ENCODE measurements at places on chromosomes 16 and 17.

DNA sequence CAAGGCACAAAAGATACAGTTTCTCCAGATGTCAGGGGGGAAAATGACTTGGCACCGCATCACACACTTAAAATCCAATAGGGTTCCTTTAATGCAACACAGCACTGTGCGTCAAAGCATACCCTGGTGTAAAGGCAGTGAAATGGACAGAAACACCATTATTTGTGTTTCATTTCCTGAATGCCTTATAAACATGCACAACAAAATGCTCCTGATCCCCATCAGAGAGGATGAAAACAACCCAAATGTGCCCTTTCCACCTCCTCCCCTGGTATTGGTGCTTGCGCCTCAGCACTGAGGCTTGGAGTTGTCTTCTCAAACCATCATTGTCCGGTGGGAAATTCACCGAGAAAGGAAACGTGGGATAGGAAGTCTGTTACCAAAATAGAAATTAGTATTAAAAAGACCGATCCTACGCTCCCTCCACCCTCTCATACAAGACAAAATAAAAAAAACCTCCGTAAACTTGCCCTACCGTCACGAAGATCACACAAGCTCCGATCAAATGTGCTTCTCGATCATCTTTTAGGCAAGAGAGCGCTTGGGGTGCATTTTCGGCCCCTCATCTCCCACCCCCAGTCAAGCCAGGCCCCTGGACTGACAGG is 722 bp downstream of the CDC27 start:
- peak; percentile 73 for DNase-seq

- DNase-seq = no peak
Measured at GRCh38 chr16:68382296-68382718, 66.0 kb downstream of the SMPD3 start.

DNA sequence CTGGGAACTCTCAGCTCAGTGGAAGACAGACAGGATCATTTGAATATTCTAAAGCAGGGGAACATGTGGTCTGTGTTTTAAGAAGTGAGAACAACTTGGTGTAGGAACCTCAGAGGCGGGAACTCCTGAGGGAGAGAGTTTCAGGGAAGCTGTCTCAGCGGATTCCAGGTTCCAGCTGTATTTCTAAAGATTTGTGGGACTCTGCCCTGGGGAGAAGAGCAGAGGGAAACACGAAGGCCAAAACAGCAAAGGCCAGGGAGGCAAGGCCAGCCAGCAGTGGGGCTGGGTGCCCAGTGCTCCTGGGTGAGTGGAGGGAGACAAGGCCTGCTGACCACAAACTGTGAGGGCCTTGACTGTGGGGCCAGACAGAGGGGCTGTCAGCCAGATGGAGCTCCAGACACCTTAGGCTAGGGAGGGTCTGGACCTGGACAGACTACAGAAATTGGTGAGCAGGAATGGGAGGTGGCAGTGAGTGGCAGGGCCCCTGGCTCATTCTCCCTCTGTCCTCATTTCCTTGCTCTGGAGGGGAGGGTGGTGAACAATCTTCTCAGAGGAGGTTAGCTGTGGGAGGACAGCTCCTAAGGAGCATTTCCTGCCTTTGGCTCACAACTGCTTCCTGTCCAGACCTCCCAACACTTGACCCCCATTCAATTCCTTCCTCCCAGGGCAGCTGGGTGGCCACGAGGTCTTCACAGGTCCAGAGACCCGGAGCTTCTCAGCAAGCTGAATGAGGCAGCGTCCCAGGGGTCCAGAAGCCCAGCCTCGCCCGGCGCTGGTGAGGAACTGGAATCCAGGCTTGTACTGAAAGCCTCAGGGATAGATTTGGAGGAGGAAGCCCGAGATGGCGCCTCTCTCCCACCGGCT is 21.0 kb upstream of the FZD2 start:
- no peak for DNase-seq

DNA sequence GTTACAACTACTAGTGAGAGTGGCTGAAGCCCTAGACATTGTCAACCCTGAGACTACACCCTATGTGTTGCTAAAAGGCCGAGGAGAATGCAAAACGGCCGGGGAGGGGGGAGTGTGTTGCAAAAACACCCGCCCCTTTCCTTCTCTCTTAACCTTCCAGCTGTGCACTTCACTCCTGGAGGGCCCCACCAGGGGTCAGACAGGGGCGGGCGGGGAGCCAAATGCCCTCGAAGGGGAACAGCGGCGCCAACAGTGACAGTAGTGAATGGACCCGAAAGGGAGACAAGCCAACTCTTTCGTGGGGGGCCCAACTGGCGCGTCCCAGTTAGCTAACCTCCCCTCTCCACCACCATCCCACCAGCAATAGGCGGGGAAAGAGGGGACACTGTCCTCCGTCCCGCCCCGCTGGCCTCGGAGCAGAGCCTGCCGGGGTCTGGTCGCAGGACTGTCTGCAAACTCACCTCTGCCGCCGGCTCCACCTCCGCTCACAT is 352 bp downstream of the MARF1 start:
- peak; percentile 13 for DNase-seq

- DNase-seq = peak; percentile 20
Measured at GRCh38 chr16:85420501-85421337, 192.4 kb upstream of the GSE1 start.

DNA sequence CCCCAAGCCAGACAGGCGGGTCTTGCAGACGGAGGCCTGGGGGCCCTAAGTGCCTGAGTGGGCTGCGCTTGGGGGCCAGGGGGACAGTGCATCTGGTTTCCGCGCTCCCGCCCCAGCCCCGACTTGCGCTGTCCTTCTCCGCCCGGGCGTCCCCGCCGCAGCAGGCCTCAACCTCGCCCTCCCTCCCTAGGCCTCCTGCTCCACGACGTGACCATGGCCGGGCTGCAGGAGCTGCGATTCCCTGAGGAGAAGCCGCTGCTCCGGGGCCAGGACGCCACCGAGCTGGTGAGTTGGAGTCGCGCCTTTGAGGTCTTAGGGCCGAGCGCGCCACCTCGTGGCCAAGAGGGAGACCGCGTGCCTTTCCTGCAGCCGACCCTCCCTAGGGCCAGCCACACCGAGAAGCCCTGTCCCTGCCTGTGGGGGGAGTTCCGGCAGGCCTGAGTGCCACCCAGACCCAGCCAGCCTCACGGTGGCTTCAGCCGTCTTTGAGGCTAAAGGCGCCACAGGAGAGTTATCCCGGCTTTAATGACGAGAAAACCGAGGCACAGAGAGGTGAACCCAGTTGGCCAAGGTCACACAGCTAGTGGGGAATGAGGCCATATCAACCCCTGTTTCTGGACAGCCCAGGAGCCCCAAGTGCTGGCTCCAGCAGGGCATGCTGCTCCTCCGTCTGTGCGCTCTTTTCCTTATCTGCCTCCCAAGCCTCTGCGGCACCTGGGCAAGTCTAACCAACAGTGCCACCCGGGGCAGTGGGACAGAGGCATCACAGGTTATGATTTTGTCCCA is 12.2 kb upstream of the NDRG4 start:
- DNase-seq = peak; percentile 67

GRCh38 chr17:34624767-34625383 is 45.5 kb downstream of the TMEM132E start:
- no peak for DNase-seq

GRCh38 chr17:82153745-82154375 is 55.8 kb upstream of the FASN start:
- DNase-seq = peak; percentile 55

- peak; percentile 41 for DNase-seq
Measured at GRCh38 chr16:86134802-86135461, 236.0 kb downstream of the IRF8 start.

DNA sequence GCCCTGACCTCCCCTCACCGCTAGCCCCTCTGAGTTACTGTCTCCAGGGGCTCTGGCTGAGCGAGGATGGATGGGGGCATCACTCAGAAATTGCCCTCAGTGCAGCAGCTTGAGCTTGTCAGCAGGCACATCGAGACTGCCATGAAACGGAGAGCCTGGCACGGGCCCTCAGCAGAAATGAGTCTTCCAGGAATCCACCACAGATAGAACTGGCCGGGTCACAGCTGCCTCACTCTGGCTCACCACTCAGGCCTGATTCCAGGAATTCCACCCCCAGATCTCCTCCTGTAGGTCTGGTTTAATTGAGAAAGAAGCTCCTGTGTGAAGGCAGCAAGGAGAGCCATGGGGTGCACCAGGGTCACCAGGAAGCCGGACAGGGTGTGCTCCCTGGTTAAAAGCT is 85.5 kb downstream of the GSG1L start:
- peak; percentile 40 for DNase-seq

GRCh38 chr17:57533684-57534305 is 211.3 kb downstream of the CCDC182 start:
- DNase-seq = no peak

GRCh38 chr17:5283571-5284315 is 1.7 kb downstream of the RABEP1 start:
- peak; percentile 19 for DNase-seq

- no peak for DNase-seq
Measured at GRCh38 chr16:23826528-23827045, 9.2 kb upstream of the PRKCB start.

DNA sequence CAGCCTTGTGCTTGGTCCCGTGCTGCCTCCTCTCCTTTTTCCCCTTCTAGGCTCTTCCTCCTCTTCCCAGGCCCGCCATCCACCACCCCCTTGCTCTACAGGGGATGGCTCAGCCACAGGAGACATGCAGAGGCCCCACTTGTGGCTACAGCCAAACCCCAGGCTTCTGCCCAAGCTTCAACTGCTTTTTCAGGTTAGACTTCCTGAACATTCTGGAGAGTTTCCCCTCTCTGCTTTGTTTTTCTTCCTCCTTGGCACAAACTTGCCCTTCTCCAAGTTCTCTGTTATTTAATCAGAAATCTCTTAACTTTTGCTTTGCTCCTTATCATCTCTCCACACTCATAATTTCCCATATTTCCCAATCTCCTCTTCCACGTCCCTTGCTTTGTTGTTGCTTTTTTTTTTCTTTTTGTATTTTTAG is 18.3 kb upstream of the HAS3 start:
- no peak for DNase-seq

DNA sequence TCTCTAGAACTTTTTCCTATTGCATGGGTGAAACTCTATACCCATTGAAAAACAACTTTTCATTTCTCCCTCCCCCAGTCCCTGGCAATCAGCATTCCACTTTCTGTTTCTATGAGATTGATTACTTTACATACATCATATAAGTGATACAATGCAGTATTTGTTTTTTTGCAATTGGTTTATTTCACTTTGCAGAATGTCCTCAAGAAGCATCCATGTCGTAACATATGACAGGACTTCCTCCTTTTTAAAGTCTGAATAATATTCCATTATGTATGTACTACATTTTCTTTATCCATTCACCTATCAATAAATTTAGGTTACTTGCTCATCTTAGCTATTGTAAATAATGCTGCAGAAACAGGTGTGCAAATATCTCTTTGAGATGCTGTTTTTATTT is 8.8 kb downstream of the IL21R start:
- no peak for DNase-seq

DNA sequence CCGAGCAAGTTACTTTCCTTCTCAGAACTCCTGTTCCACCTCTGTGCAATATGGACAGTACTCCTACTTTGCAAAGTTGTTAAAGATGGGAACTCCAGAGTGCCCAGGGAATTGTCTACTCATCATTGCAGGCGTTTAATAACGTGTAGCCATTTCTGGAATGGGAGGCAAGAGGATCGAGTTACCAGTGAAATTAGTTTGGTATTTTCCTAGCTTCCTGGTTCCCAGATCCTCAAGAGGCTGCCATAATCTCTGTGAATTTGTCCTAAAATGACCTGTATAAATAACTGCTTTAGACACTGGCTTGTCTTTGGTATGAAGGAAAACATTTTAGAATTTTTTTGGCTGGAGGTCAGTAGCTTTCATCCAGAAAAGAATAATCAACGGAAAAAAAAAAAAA is 27.7 kb downstream of the WWOX start:
- DNase-seq = peak; percentile 33

GRCh38 chr16:57045694-57046381 is 46.5 kb upstream of the CPNE2 start:
- peak; percentile 60 for DNase-seq

GRCh38 chr17:980406-981291 is 1.1 kb upstream of the NXN start:
- DNase-seq = peak; percentile 82

- peak; percentile 77 for DNase-seq
Measured at GRCh38 chr17:64183815-64184214, 53.9 kb upstream of the ERN1 start.

- DNase-seq = no peak
Measured at GRCh38 chr17:53543472-53543871, 279.3 kb upstream of the KIF2B start.

DNA sequence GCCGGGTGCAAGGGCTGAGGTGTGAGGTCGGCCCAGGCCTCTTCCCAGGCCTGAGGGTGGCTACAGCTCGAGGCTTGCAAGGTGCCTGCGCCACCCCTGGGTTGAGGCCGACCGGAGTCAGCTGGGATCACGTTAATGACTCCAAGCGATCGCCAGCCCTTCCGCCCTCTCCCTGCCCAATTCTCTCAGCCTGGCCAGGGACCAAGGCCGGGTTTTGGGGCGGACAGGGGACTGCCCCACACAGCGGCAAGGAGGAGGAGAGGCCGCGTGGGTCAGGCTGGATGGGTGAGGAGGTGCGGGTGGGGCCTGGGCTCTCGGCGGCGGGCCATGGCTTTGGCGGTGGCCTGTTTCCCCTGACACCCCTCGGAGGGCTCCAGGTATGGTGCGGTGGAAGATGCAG is 3.2 kb upstream of the WDR24 start:
- DNase-seq = no peak

DNA sequence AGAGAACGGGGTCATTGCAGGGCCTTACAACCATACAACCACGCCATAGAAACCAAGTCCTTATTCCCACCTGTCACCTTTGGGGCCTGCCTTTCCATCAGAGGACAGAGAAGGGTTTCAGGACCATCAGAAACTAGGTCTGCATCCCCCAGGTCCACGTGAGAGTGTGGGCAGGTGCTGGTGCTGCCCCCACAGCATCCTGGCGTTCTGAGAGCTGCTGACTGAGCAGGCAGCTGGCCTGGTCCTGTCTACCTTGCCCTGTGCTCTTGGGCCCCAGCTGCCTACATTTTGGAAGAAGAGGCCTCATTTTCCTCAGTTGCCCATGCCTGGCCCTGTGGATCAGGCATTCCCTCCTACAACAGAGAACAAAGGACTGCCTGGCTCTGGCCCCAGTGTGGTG is 21.6 kb downstream of the ZNF276 start:
- DNase-seq = no peak

DNA sequence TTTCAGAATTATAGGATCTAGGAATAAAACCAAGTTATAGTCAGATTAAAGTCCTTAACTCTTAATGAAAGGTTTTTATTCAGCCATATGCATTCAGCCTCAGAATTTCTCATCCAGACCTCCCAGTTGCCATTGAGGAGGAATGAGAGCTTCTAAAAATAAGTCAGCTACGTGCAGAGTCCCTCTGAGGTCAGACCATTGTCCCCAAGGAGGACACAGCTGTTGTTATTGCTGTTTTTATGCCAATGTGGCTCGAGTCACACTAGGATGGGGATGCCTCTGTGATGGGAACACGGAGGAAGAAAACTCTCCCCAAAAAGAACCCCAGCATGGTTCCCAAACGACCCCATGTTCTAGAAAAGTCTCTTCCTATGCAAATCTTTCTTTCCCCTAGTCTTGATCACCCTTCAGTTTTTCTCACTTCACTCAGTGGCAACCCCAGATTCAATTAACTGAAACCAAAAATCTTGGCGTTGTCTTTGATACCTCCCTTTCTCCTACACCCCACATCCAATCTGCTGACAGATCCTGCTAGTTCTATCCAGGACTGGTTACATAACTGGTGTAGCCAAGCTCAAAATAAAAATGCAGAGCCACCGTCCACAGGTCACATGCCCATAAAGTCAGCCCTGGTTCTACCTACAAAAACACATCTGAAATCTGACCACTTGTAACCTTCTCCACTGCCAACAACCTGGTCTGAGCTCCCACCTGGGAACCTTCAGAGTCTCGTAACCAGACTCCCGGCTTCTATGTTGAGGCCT is 138.2 kb upstream of the ERCC4 start:
- no peak for DNase-seq

GRCh38 chr17:46045639-46046038 is 46.6 kb downstream of the STH start:
- peak; percentile 16 for DNase-seq

Data from IMR-90 (cell line).